T-helper 2 cell treated with Interferon-gamma antibody and Interleukin-4, amounts not matched to agents 100 ng/mL and 5 ng/mL, for 36 hours (primary cell): ENCODE measurements at places on chromosomes 13 and 19. TPM values are rescaled to one million over a fixed set of nuclear protein-coding genes. Genes with fewer than 3 reads are reported as not detected.

ARL11 gene
- 1.9 and 2.2 TPM in 2 replicates for total RNA-seq

BLVRB gene
- 8.6 and 13.1 TPM in 2 replicates for total RNA-seq

SELENOV gene
- total RNA-seq, result not detected in 2 replicates

KLF5 gene
- 3.5 and 4.6 TPM in 2 replicates for total RNA-seq

FCHO1 gene
- 84.7 and 85.4 TPM in 2 replicates for total RNA-seq

C19orf85 gene
- total RNA-seq, result not detected in 2 replicates

PLK5 gene
- 0.07 TPM in 1 of 2 replicates, not detected in the other for total RNA-seq

TNPO2 gene
- total RNA-seq, result 82.2 and 84.3 TPM in 2 replicates

PNMA8B gene
- total RNA-seq, result not detected in 2 replicates

GPR183 gene
- 68.9 and 69.8 TPM in 2 replicates for total RNA-seq

KLK3 gene
- not detected in 2 replicates for total RNA-seq

PALM3 gene
- 0.30 TPM in 1 of 2 replicates, not detected in the other for total RNA-seq

SIGLECL1 gene
- not detected in 2 replicates for total RNA-seq

ZMYM5 gene
- total RNA-seq, result 13.6 and 15.0 TPM in 2 replicates

SCN1B gene
- 0.50 and 0.52 TPM in 2 replicates for total RNA-seq

FUT3 gene
- total RNA-seq, result not detected in 2 replicates

BRME1 gene
- total RNA-seq, result 10.5 and 11.3 TPM in 2 replicates

CEACAM6 gene
- not detected in 2 replicates for total RNA-seq

ZNF554 gene
- total RNA-seq, result 2.9 and 3.4 TPM in 2 replicates

NCAN gene
- 0.48 TPM in 1 of 2 replicates, not detected in the other for total RNA-seq

DAND5 gene
- not detected in 2 replicates for total RNA-seq

TMEM161A gene
- total RNA-seq, result 19.4 and 24.0 TPM in 2 replicates

SBK2 gene
- not detected in 2 replicates for total RNA-seq

SYCN gene
- total RNA-seq, result not detected in 2 replicates

ZNF296 gene
- 4.1 and 5.0 TPM in 2 replicates for total RNA-seq
